Choroid plexus epithelial cell (primary cell): ENCODE measurements at places on chromosomes 16 and 17.

- DNase-seq, result no peak
Measured at GRCh38 chr16:67509016-67509415, 19.6 kb upstream of the RIPOR1 start.

- peak; percentile 38 for DNase-seq
Measured at GRCh38 chr16:85286066-85286831, 174.0 kb upstream of the CIBAR2 start.

- no peak for DNase-seq
Measured at GRCh38 chr17:15947271-15947670, 2.3 kb downstream of the ADORA2B start.

DNA sequence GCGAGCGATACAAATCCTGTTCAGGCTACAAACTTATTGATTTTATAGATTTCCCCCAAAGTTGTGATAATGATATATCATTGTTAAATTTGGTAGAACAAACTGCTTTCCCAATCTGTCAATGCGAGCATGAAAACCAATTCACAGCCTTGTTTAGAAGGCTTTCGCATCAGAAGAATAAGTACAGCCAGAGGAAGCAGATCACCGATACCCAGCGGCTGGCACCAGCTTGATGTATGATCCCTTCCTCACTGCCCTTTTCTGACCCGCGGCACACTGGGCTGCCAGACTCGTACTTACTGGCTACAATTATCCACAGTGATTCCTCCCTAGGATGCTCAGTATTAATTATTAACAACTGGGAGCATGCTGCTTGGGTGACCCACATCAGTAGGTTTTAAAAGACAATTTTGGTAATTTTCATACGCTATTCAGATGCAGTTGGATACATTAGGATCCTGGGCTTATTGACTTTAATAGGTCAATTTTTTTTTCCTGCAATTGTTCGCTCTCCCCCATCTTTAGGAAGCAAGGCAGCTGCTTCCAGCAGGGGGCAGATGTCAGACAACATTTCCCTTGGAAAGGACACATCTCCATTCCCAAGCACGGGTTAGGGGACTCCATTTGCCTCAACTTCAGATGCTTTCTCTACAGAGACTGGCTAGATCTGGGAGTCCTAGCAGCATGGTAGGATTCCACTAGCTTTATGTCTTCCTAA is 582.7 kb upstream of the PSMD7 start:
- peak; percentile 7 for DNase-seq

DNA sequence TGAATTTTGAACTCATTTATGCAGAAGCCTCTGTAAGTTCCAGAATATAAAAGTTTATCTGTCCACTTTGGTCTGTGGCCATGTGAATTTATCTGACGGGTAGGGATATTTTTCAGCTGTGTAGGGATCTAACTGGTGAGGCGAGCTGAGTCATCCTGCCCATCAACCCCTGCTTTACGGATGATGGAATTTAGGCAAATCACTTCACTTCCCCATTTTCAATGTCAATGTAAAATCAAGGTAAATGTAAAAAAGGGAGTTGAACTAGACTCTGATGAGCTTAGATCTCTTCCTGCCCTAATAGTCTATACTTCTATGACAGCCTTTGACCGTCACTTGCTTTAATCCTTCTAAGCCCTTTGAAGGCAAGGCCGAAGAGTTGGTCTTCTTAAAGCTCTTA is 2.6 kb downstream of the SLC16A6 start:
- peak; percentile 37 for DNase-seq

DNA sequence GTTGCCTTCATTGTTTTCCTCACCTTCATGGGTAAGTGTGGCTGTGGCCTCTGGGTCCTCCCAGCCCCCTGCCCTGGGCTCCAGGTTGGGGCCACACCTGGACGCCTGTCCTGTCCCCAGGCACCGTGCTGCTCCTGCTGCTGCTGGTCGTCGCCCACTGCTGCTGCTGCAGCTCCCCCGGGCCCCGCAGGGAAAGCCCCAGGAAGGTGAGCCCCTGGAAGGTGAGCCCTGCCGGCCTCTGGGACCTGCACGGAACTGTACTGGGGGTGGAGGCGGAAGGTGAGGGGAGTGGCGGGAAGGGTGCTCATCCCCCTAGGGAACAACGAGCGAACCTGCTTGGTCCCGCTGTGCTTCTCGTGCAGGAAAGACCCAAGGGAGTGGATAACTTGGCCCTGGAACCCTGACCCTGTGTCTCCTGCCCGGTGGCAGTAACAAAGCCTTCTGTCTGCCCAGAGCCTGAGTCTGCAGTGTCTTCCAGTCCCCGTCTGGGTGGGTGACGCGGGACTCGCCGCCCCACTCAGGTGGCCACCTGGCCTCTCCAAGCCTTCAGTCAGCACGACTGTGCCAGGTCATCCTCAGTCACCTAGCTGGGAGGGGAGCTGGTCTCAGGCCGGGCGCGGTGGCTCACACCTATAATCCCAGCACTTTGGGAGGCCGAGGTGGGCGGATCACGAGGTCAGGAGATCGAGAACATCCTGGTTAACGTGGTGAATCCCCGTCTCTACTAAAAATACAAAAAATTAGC is 831 bp downstream of the SMIM22 start:
- DNase-seq, result no peak

DNA sequence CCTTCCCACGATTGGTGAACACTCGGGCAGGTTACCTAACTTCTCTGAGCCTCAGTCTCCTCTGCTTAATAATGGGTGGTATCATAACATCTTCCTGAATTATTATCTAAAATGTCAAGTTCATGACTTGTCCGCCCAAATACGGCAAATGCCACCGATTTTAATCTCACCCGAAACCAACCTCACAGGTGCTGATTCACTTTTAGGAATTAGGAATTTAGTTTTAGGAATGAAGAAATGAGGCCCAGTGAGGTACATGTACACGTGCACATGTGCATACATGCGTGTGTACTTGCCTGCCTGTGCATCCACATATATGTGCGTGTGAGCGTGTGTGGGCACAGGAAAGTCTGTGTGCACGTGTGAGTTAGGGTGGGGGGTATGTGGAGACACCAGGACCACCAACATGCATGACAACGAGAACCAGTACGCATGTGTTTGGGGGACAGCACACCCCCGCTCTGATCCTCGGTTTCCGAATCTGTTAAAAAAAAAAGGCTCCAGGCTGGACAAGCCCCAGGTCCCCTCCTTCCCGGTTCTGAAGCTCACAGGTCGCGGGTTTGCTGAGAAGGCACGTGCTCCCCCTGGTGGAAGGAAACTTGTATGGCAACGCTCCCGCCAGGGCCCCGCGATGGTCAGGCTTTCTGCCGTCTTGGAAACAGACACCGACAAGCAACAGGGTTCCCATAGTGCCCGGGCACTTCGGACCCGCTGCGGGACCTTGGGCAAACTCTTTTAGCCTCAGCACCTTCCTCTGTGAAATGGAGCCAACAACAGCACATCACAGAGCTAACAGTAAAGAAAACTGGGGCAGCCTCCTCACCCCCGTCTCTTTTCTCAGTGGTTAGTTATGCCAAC is 219.2 kb downstream of the RBFOX3 start:
- DNase-seq, result peak; percentile 78

- DNase-seq, result no peak
Measured at GRCh38 chr16:85897382-85897781, 1.6 kb upstream of the IRF8 start.

- no peak for DNase-seq
Measured at GRCh38 chr17:80821546-80821945, 170.1 kb upstream of the CHMP6 start.

- no peak for DNase-seq
Measured at GRCh38 chr17:28470266-28470913, 3.1 kb upstream of the SLC13A2 start.

DNA sequence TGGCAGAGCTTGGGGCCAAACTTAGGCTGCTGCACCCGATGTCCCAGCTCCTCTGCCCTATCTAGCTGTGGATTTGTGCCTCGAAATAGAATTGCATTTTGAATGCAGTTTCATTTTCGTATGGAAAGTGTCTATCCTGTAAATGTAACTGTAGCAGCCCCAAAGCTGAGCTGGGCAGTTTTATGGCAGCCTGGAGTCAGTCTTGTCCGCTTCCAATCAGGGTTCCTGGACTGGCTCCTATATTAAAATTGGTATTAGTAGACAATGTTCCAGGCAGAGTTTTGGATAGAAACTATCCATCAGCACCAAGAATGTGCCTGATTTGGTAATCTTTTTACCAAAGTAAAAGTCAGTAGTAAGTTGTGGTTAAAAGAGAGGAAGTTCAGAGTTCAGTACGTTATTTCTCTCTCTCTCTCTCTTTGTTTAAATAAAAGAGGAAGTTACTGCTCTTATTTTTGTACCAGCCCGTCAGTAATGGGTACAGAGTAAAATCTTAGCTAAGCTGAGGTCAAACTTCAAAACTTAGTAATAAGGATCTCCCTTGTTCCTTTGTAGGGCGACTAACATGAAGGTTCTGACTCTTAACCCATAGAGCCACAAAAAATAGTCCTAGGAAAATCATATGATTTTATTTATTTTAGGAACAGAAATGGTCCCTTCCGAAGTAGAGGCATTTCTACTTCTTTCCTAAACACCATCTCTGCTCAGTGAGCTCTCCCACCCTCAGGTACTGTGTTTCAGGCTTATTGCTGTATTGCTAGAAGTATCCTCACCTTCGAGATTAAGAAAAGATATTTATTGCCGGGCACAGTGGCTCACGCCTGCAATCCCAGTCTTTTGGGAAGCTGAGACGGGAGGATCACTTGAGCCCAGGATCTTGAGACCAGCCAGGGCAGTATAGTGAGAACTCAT is 28.0 kb downstream of the PRKCB start:
- no peak for DNase-seq

GRCh38 chr17:29102046-29102445 is 59.1 kb downstream of the PIPOX start:
- DNase-seq, result no peak

DNA sequence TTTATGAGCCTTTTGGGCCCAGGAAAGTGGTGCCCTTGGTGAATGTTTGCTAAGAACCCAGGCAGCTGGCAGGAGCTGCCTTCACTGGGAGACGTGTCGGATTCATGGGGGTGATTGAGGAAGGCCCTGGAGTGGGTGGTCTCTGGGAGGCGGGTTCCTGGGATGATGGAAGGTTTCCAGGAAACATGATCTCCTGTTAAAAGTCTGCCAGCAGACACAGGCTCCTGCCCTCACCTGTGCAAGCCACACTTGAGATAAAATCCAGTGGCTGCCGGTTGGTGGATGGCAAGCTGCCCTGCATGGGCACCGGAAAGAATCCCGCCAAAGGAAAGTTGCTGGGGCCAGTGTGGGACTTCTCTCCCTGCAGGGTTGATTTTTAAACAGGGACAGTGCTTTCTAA is 189.0 kb upstream of the CIBAR2 start:
- DNase-seq, result no peak

GRCh38 chr16:85704900-85705846 is 16.4 kb upstream of the GINS2 start:
- no peak for DNase-seq

DNA sequence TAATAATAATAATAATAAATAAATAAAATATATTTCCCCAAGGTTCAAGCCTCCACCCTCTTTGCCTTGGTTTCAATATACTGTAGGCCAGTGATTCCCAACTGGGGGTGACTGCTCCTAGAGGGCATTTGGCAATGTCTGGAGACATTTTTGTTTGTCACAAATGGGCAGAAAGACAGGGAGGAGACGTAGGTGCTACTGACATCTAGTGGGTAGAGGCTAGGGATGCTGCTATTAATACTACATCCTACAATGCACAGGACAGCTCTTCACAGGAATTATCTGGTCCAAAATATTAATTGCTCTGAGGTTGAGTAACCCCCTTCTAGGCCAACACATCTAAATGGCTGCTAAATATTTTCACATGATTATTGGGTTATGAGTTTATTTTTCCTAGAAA is 12.8 kb upstream of the PRR14 start:
- DNase-seq, result peak; percentile 71

- DNase-seq, result no peak
Measured at GRCh38 chr17:30924341-30924740, 2.6 kb downstream of the ADAP2 start.

- peak; percentile 52 for DNase-seq
Measured at GRCh38 chr16:89037261-89038152, 56.1 kb upstream of the ACSF3 start.

- no peak for DNase-seq
Measured at GRCh38 chr16:729768-730665, 3.1 kb downstream of the HAGHL start.

GRCh38 chr16:25613931-25614330 is 77.8 kb upstream of the HS3ST4 start:
- no peak for DNase-seq

DNA sequence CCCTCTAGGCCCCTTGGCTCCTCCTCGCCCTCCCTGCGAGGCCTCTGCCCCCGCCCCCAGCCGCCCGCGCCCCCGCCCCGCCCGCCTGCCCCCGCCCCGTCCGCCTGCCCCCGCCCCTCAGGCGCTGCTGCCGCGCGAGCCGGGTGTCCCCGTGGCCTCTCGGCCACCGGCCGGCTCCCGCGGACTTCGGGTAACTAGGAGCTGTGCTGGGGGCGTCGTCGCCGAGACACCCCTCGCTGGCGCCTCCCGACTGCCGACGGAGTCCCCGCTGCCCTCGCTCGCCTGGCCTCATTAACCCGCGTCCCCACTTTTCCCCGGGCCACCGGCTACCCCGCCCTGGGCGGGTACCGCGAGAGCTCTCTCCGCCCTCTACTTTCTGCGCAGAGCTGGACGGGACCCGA is at the start of gene TLCD1:
TSS of gene TLCD1 (minus strand) at position 8 of the 401 bp plus-strand sequence. CDS start 136 bp downstream, outside the sequence.
- DNase-seq, result peak; percentile 35

DNA sequence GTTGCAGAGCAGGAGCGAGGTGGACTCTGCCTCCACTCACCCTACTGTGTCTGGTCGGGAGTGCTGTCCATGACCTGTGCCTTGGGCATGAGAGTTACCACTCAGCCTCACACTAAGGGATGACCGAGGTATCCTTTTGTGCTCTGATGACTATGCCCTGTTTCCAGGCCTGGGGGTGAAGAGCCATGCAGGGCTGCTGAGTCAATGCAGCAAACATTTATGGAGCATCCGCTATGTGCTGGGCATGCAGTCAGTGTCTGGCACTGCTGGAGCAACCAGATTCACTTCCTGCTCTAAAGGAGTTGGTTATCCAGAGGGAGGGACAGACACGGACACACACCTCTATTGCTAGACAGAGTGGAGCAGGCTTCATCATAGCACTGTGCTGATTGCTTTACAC is 7.6 kb upstream of the HNF1B start:
- no peak for DNase-seq

GRCh38 chr17:72987166-72987565 is 105.3 kb downstream of the SLC39A11 start:
- DNase-seq, result no peak

- no peak for DNase-seq
Measured at GRCh38 chr17:75475851-75476250, 19.4 kb downstream of the TMEM94 start.

DNA sequence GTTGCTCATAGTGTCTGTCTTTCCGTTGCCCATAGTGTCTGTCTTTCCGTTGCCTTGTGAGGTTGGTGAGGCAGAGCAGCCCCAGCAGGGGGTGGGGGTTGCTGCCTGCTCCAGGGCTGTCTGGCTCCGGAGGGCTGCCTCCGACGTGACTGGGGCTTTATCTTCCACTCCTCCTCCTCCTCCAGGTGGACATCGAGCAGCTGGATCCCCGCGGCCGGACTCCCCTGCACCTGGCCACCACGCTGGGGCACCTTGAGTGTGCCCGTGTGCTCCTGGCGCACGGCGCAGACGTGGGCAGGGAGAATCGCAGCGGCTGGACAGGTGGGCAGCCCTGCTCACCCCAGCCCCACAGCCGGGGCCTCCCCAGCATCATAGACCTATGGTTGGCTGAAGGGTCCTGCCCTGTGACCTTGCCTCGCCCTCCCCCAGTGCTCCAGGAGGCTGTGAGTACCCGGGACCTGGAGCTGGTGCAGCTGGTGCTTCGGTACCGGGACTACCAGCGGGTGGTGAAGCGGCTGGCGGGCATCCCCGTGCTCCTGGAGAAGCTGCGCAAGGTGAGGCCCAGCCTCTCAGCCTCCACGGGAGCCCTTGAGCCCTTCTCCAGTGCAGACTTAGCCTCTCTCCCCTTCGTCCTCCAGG is 14.7 kb downstream of the ANKRD13B start:
- no peak for DNase-seq

- peak; percentile 26 for DNase-seq
Measured at GRCh38 chr17:43431714-43432523, 33.1 kb downstream of the ARL4D start.
